T-helper 17 cell (primary cell): ENCODE measurements at places on chromosomes 12 and 14. TPM values are rescaled to one million over a fixed set of nuclear protein-coding genes. Genes with fewer than 3 reads are reported as not detected.

- peaks cover 10% of the 10 kb centered on the region for H3K4me1 ChIP-seq
- DNase-seq = no peak
- H3K36me3 ChIP-seq = peaks cover 4% of the 10 kb centered on the region
- peaks cover 9% of the 10 kb centered on the region for H3K27me3 ChIP-seq
- H3K4me3 ChIP-seq = no peak overlapping the region
- no peak overlapping the region for H3K27ac ChIP-seq
Measured at GRCh38 chr12:25146686-25147085, 48.3 kb downstream of the DNAI7 start.

DNA sequence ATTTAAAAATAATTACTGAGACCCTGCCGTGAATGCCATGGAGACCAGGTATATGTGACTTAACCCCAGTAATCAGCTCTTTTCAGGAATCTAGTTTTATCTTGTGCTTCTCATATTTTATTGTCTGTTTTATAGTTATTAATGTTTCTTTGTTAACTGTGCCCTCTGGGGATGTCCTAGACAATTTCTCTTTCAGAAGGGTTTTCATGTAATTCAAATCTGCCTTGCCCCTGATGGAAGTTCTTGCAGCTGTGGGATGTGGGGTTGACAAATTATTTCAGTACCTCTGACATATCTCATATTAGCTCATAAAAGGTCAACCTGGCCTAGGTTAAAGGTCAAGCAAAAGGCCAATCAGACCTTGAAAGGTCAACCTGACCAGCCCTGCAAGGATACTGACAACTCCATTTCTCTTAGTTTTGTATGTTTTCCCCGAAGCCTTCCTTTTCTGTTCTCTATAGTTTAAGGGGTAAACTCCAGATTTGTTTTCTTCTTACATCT lies 182.3 kb downstream of the SLC41A2 start:
- DNase-seq = no peak
- no peaks in the 10 kb centered on the region for H3K27me3 ChIP-seq
- no peaks in the 10 kb centered on the region for H3K4me1 ChIP-seq
- H3K4me3 ChIP-seq = no peak overlapping the region

DNA sequence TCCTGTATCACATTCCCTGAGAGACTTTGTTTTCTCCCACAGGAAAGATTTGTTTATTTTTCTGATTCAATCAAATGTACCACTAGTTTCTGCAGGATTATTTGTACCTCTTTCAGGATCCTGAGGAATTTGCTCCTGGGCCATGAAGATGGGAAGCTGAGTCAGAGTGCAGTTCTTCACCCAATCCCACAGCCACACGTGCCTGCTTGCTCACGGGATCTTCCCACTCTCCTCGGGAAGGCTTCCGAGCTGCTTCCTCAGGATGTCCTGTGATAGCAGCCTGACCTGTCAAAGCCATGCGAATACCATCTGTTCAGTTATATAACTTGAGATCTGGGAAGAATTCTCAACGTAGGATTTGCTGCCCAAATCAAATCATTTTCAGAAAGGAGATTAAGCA lies 41.8 kb upstream of the HIF1A start:
- H3K4me3 ChIP-seq = no peak overlapping the region
- peak overlapping the region; percentile 30 for H3K27ac ChIP-seq
- no peaks in the 10 kb centered on the region for H3K27me3 ChIP-seq
- peaks cover 23% of the 10 kb centered on the region for H3K4me1 ChIP-seq

GRCh38 chr14:91125271-91125660 lies 11.4 kb downstream of the DGLUCY start:
- peaks cover 4% of the 10 kb centered on the region for H3K36me3 ChIP-seq
- H3K4me1 ChIP-seq = peaks cover 22% of the 10 kb centered on the region
- H3K27ac ChIP-seq = peak overlapping the region; percentile 66
- DNase-seq = no peak

DNA sequence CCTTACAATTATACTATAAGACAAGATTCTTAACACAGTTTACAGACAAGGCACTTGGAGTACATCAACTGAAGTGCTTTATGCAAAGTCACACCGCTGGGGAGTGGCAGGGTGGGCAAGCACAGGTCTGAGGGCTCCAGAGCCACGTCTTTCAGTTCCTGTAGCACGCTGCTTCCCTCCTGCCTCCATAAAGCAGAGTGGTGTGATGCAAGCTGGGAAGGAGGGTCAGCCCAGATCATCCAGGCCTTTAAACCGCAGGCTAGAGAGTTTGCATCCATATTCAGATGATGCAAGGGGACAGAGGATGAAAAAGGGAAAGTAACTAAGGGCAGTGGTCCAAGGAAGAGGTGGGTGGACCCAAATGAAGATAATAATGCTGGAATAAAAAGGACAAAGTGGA lies 132.6 kb downstream of the ITPR2 start:
- peaks cover 12% of the 10 kb centered on the region for H3K36me3 ChIP-seq
- H3K4me1 ChIP-seq = peaks cover 4% of the 10 kb centered on the region
- no peak for DNase-seq
- H3K27ac ChIP-seq = no peak overlapping the region
- H3K4me3 ChIP-seq = no peak overlapping the region

DNA sequence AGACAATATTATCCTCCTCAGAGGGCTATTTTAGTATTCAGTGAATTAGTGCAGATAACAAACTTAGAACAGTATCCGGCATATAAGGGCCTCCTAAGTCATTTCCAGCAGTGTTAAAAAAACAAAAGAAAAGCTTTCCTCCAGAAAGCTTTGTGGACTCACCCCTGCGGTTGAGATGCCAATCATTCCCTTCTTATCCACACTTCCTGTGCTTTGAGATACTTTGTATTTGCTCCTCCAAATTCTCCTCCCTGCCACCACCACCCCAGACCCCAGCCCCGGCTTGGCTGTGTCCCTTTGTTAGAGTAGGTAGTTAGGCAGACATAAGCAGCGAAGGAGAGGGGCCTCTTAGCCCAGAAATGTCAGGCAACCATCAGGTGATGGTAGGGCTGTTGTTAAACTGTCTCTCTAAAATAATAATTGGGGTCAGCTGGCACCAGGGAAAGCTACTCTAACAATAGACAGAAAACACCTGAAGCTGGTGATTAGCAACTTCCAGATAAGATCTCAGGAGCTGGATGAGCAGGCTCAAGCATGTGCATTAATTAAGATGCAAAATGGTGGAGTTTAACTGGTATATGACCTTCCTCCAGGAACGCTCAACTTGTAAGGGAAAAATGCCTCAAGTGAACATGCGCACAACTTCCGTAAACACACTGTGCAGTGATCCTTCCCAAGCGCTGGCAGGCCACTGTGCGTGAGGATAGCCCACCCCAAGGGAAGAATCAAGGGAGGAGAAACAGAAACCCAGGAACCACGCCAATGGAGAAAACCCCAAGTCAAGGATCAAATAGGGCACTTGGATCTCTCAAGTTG lies 152.1 kb upstream of the EEA1 start:
- no peaks in the 10 kb centered on the region for H3K36me3 ChIP-seq
- H3K4me1 ChIP-seq = no peaks in the 10 kb centered on the region
- no peak overlapping the region for H3K4me3 ChIP-seq

DNA sequence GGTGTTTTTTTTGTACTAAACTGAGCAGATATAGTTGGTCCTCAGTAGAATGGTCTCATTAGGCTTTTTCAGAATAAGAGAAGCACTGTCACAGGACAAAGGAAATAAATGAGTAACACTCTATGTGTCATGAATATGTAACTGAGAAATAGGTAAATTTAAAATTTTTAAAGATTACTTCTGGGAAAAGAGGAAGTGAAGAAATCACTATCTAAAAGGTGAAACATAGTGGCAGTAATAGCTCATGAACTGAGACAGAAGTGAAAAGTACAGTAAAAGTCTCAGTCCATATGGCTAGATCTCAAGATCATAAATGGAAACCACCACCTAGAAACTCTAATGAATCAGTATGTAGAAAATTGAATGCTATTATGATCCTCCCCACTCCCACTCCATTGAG lies 89.3 kb upstream of the TTC7B start:
- H3K4me1 ChIP-seq = peaks cover 6% of the 10 kb centered on the region
- H3K27me3 ChIP-seq = no peaks in the 10 kb centered on the region
- H3K4me3 ChIP-seq = no peak overlapping the region
- H3K36me3 ChIP-seq = no peaks in the 10 kb centered on the region
- peak overlapping the region; percentile 24 for H3K27ac ChIP-seq
- no peak for DNase-seq

DNA sequence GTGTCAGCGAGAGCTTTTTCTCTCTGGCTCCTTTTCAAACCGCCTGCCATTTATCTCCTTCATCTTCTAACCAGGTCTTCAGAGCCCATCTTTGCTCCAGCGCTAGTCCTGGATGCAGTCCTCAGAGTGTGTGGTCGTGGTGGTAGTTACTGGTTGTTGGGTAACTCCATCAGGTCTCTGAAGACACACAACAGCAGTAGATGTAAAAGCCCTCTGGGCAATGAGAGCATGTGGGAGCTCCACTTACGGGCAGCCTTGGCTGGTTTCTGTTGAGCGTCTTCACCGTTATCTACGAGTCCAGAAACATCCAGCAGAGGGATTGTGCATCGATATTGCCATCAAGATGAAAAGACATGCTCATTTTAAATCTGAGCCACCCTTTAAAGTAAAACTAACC lies 61.2 kb downstream of the FBXL14 start:
- peaks cover 27% of the 10 kb centered on the region for H3K4me1 ChIP-seq
- H3K36me3 ChIP-seq = peaks cover 12% of the 10 kb centered on the region
- DNase-seq = no peak
- H3K27me3 ChIP-seq = peaks cover 79% of the 10 kb centered on the region
- H3K4me3 ChIP-seq = peak overlapping the region; percentile 95

- no peak for DNase-seq
- H3K27ac ChIP-seq = no peak overlapping the region
- no peaks in the 10 kb centered on the region for H3K27me3 ChIP-seq
- H3K4me1 ChIP-seq = no peaks in the 10 kb centered on the region
Measured at GRCh38 chr14:26123459-26123858, 474.4 kb downstream of the NOVA1 start.

- H3K4me1 ChIP-seq = no peaks in the 10 kb centered on the region
- no peak for DNase-seq
- no peak overlapping the region for H3K27ac ChIP-seq
Measured at GRCh38 chr12:114318984-114319383, 87.0 kb downstream of the TBX5 start.

DNA sequence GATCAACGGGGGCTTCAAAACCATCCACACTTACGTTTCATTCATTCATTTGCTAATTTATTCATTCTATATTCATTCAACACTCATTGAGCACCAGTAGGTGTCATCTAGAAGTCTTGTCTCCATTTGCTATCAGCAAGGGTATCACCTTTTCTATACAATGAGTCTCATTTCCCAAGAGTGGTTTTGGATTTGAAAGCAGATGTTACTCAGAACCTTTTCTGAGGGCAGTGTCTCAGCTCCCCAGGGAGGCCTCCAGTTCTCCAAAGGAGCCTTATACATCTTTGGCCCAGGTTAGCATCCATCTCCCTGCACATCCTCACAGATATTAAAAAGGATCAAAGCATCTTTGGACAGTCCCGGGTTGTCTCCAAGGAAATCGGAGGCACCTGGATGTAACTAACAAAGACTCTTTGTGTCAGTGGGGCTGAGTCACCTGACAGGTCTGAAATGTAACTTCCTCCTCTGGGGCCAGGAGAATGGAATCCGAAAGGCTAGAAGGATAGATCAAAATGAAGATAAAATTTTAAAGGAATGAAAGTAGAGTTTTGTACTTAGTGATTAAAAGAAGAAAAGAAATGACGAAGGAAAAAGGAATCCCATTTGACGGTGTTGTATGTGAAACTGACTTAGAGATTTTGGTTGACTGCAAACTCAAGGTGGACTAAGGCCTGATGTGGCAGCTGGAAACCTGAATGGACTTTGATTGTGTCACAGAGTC lies 103.0 kb downstream of the VCPKMT start:
- H3K4me1 ChIP-seq = peaks cover 6% of the 10 kb centered on the region
- peaks cover 3% of the 10 kb centered on the region for H3K36me3 ChIP-seq
- no peak for DNase-seq
- no peak overlapping the region for H3K4me3 ChIP-seq
- peak overlapping the region; percentile 75 for H3K27ac ChIP-seq

GRCh38 chr12:42145197-42145549 lies 499 bp upstream of the GXYLT1 start:
- DNase-seq = no peak
- H3K36me3 ChIP-seq = no peaks in the 10 kb centered on the region
- peak overlapping the region; percentile 45 for H3K27ac ChIP-seq
- peaks cover 33% of the 10 kb centered on the region for H3K4me1 ChIP-seq
- H3K4me3 ChIP-seq = peak overlapping the region; percentile 98

DNA sequence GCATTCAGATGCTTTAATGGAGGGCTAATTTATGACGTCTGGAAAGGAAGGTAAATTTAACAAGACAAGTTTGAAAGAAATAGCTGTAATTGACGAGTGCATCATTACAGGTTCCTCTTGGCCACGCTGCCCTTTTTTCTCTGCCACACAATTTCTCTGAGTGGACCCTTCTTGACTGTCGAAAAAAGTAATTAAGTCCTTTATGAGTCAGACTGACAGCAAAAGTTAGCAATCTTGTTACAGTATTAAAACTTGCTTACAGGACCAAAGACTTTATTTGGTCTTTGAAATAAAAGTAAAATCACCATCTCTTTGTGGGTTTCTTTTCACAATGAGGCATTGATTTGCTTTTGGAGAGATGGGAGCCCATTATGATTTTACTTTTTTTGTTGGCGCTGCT lies 42.6 kb downstream of the SAMD4A start:
- H3K4me1 ChIP-seq = peaks cover 9% of the 10 kb centered on the region
- H3K27me3 ChIP-seq = peaks cover 5% of the 10 kb centered on the region
- H3K27ac ChIP-seq = peak overlapping the region; percentile 24
- H3K36me3 ChIP-seq = no peaks in the 10 kb centered on the region
- DNase-seq = no peak

GRCh38 chr12:94811611-94812010 lies 161.3 kb upstream of the TMCC3 start:
- no peaks in the 10 kb centered on the region for H3K4me1 ChIP-seq
- no peak overlapping the region for H3K4me3 ChIP-seq
- DNase-seq = no peak
- peaks cover 14% of the 10 kb centered on the region for H3K27me3 ChIP-seq
- no peaks in the 10 kb centered on the region for H3K36me3 ChIP-seq
- no peak overlapping the region for H3K27ac ChIP-seq

DNA sequence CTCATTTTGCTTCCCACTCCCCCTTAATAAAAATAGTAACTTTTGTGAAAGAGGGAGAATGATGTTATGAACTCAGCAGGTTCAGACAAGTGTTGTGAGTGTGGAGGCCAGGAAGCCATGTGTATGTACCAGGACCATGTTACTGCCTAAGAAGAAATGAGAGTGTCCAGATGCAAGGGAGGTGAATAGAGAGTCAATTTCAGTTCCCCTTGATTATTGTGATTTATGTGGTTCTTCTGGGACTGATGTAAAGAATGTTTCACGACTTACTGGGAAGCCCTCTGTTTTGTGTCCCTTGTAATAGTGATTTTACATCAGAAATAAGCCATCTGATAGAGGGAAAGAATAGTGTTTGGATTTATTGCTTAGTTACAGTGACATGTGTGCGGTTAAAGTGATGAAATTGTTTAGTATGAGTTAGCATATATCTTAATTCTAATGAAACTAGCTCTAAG lies 32.5 kb downstream of the FBXO34 start:
- peaks cover 2% of the 10 kb centered on the region for H3K36me3 ChIP-seq
- DNase-seq = no peak
- peaks cover 20% of the 10 kb centered on the region for H3K4me1 ChIP-seq
- no peaks in the 10 kb centered on the region for H3K27me3 ChIP-seq
- no peak overlapping the region for H3K4me3 ChIP-seq

GRCh38 chr14:22194664-22195063 lies 394.4 kb downstream of the DAD1 start:
- no peaks in the 10 kb centered on the region for H3K36me3 ChIP-seq
- DNase-seq = no peak
- no peaks in the 10 kb centered on the region for H3K4me1 ChIP-seq
- H3K4me3 ChIP-seq = no peak overlapping the region

The SPX gene
- total RNA-seq = not detected

The AMN gene
- total RNA-seq = 0.65 TPM

The NKX2-1 gene
- total RNA-seq = not detected

The CPNE6 gene
- total RNA-seq = not detected

The NRXN3 gene
- not detected for total RNA-seq

The HIP1R gene
- total RNA-seq = 61.5 TPM

The SLC10A1 gene
- not detected for total RNA-seq
